ENCODE measurements at places on chromosomes 11 and 22.

GRCh38 chr11:85898456-85898855 is 43.3 kb downstream of the CCDC83 start:
- no peak for DNase-seq

DNA sequence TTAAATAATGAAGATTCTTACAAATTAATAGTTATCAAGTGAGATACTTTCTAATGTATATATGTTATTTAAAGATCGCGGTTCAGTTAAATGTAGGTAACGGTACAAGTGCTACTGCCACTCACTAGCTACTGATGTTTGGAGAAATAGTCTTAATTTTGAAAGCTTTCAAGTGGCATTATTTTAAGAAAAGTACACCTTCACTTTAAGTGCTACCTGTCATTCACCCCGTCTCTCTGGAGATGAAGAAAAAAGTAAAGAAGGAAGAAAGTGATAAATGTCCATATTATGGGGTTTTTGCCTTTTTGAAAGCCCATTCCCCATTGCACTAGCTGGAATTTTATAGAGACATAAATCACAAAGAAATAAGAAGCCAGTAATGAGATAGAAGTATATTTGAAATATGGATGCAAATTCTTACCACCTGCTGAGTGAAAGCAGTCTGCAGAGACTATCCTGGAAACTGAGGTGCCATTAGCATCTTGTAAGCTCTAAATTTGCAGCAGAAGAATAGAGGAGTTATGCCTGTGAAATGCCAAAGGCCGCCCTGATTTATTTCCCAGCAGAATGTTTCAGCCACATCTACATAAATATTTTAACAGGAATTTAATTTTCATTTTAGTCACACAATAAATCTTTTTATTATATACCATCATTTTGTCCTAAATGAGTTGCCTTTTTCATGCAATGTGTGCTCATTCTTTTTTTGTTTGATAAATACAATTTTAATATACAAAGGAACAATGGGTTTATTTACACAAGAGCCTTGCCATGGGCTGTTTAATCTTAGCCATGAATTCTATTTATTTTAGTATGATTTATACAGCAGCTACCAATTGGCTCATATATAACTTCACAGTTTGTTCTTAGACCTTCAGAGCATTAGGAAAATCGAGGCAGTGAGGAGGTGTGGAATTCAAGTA is 489.9 kb upstream of the RAG2 start:
- no peak for DNase-seq

GRCh38 chr11:112997857-112998466 is 36.7 kb downstream of the NCAM1 start:
- no peak for DNase-seq

- no peak for DNase-seq
These were observed 11.1 kb upstream of the VWCE start for GRCh38 chr11:61306221-61306620.

- DNase-seq, result no peak
These were observed 87.0 kb upstream of the BLID start for GRCh38 chr11:122202951-122203456.

DNA sequence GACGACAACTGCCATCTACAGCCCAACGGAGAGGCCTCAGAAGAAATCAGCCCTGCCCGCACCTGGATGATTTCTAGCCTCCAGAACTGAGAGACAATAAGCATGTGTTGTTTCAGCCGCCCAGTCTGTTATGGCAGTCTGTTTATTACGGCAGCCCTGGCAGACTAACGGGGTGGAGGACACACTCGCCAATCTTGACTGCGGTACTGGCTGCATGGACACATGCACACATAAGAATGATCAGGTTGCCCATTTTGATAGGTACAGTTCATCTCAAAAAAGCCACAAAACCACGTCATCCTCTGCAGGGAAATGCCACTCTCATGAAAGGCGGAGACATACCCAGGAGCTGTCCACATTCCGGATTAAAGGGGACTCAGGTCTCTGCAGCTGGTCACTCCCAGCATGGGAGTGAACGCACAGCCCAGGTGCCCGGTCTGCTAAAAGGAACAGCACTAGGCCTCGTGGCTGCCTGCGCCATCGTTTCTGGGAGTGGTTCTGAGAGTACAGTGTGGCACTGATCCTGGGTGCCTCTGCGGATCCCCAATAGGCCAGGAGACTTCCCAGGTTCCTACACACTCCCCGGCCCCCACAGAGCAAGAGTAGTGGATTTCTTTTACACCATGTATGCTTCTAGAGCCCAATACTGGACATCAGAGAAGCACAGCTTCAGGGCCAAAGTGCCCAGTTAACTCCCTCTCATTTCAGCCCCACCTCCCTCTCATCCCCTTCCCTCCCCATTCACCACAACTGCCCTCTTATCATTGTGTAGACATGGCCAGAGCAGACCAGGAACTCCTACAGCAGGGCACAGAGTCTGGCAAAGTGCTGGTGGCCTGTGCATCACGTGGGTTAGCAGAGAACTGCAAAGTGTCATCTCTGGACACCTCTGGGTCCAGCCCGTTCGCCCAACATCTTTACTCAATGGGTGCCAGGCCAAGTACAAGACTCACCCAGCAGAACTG is 11.7 kb upstream of the COMT start:
- DNase-seq, result no peak

- DNase-seq, result no peak
These were observed 46.4 kb upstream of the AMOTL1 start for GRCh38 chr11:94721565-94722292.

DNA sequence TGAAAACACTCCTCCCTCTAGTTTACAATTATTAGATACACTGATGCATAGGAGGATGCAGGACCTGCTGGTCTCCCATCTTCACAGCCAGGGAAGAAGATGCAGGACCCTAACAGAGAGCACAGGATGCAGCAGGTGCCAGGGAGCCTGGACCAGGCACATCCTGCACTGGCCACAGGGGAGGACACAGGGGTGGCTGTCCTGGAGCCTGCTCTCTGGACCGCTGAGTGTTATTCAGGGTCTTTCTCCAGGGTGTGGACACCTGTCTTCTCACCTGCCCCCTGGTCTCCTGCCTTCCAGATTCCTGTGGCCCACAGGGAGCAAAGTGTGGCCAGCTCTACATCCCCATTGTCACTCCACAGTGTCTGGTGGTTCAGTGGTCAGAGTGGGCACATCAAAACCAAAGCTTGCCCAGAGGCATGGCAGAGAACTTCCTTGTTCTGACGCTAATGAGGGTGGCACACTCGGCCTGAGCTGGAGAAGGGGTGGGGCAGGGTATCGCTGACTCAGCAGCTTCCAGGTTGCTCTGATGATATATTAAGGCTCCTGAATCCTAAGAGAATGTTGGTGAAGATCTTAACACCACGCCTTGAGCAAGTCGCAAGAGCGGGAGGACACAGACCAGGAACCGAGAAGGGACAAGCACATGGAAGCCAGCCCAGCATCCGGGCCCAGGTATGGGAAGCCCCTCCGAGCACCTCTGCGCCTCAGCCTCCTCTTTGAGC is at the start of gene APOBEC3A:
TSS of gene APOBEC3A (plus strand) at position 564 of the 725 bp plus-strand sequence. CDS start at position 647, 83 bp downstream.
- no peak for DNase-seq

All from stimulated activated CD4-positive, alpha-beta T cell treated with anti-CD3 and anti-CD28 coated beads, Interleukin-15, amount 100 ng/mL, for 1 hour (primary cell).